Kasumi-1 (cell line): ENCODE measurements at places on chromosomes 5 and 9.
A peak's percentile ranks its signal among the peaks of the same experiment; 100 is the strongest.

GRCh38 chr9:84317563-84317962 is 23.0 kb downstream of the SLC28A3 start:
- no peak for DNase-seq

DNA sequence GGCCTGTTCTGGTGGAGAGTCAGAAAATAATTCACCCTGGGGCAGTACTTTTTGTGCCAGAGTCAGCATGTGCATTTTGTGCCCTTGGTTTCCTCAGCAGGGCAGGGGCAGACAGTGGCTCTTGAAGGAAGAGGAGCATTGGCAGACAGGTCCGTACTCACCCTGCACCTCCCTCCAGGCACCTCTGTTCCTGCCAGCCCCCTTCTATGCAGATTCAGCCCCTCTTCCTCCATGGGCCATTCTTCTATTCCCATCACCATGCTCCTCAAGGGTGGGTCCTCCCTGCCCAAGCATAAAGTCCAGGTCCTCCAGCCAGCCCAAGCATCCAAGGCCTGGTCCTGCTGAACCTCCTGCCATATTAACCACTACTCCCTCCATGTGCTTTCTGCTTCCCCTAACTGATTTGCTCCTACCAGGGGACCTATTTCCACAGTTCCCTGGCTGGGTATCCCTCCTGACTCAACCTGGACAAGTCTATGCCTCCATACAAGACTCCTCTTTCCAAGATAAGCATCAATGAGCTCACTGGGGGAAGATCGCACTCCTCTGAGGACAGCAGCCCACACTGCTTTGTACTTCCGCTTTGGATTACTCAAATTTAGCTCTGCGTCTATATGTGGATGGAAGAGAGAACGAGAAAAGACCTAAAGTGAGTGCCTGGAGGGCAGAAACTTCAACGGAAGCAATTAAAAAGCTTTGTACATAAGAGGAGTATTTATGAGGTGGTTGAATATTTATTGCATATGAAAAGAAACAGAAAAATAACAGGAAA is 9.3 kb upstream of the ACSL6 start:
- peak; percentile 43 for DNase-seq

- DNase-seq: no peak
Measured at GRCh38 chr9:113956901-113957300, 80.8 kb downstream of the ZNF618 start.

DNA sequence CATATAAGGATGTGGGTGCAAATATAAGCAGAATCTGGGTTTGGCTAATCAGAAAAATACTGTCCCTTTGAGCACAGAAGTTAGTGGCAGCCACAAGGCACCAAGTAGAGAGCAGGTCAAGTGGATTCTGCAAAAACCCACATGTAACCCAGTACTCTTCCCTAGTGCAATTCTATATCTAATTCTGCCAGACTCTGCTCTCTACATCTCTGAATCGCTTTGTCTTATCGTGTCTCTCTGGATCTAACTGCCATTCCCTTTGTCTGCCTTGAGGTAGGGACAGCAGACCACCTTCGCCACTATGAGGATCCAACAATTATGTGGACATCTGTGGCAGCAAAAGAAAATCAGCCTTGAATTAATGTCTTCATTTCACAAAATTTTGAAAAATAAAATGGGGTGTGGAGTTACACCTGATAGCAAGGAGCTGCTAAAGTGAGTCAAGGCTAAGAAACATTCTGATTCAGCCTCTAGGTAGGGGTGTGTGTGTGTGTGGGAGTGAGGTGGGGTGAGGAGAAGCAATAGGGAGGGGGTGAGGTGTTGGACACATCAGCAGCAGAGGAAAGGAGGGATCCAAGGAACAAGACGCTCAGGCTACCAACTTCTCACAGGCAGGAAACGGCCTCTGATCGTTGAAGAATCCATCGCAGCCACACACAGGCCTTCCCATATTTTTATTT is 33.7 kb upstream of the ZNF366 start:
- no peak for DNase-seq

- no peak for DNase-seq
Measured at GRCh38 chr5:18329328-18329727, 695.1 kb downstream of the TAF11L14 start.

GRCh38 chr5:157888814-157889532 is 30.0 kb upstream of the CLINT1 start:
- DNase-seq: no peak

GRCh38 chr5:129506086-129506485 is 46.0 kb downstream of the ADAMTS19 start:
- no peak for DNase-seq

- DNase-seq: peak; percentile 27
Measured at GRCh38 chr5:151063142-151063989, 17.5 kb downstream of the TNIP1 start.

DNA sequence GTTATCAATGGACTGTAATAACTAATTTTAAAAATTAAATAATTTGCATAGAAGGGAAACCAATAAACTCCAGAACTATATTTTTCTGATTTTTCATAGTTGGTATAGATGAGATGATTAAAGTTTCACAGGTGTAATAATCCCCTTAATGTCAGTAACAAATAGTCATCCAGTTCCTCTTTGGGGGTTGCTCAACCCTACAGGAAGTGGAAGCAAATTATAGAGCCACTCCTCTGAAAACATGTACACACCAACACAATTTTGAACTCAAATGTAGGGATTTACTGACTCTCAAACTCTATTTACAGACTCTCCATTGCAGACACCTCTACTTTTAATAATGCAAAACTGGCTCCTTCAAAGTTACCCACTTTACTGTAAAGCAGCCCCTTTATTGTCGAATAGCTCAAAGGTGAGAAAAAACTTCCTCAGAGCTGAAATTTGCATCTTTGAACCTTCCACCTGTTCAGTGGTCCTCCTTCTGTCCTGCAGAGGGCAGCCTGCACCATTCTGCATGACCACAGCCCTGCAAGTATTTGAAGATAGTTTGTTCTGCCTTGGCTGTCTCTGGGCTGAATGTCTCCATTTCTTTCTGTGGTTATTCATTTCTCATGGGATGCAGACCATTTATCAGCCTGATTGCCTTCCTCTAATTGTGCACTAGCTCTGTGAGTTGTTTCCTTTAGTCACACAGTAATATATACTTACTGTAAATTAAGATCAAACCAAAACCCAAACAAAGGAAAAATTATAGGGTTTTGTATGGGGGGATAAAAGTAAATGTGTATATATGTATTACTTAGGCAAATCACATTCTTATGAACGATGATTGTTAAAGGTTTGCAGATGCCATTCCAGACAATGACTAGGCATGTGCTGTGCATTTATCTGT is 383.2 kb upstream of the SGCD start:
- peak; percentile 45 for DNase-seq
